Thoracic aorta (tissue), 2 donors: ENCODE measurements at places on chromosomes 2 and 18. TPM values are rescaled to one million over a fixed set of nuclear protein-coding genes. Genes with fewer than 3 reads are reported as not detected.

- H3K27me3 ChIP-seq, result no peaks in the 10 kb centered on the region
- H3K4me1 ChIP-seq, result peaks cover 9% of the 10 kb centered on the region
- H3K27ac ChIP-seq, result no peak overlapping the region
- H3K4me3 ChIP-seq, result no peak overlapping the region
- no peaks in the 10 kb centered on the region for H3K36me3 ChIP-seq
Observed at GRCh38 chr2:69559442-69560146, 83.9 kb downstream of the AAK1 start.

- no peak overlapping the region for H3K4me3 ChIP-seq
- H3K27ac ChIP-seq, result peak overlapping the region; percentile 76
- peaks cover 19% of the 10 kb centered on the region for H3K36me3 ChIP-seq
Observed at GRCh38 chr18:9536354-9537152, 61.2 kb downstream of the RALBP1 start.

- no peaks in the 10 kb centered on the region for H3K27me3 ChIP-seq
- no peaks in the 10 kb centered on the region for H3K36me3 ChIP-seq
- no peak for DNase-seq
- no peak overlapping the region for H3K4me3 ChIP-seq
- H3K27ac ChIP-seq, result no peak overlapping the region
Observed at GRCh38 chr2:213122725-213123124, 28.7 kb downstream of the IKZF2 start.

DNA sequence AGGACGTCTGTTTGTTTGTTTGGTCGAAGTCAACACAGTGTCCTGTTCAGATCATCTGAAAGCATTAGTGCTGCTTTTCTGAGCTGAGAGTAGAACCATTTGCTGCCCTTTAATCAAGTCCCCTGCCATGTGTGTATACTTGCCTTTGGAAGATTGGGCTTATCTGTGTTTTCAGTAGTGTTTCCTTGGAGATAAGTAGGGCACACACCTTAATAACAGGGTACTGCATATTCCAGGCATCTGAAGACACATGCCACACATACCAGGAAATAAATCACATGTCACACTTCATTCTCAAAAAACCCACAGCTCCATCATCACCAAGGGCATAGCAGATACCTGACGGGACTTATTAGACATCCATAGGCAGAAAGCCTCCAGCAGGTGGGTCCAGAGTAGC lies 157.4 kb downstream of the SOX11 start:
- no peak overlapping the region for H3K4me3 ChIP-seq
- no peaks in the 10 kb centered on the region for H3K36me3 ChIP-seq
- no peak for DNase-seq
- no peaks in the 10 kb centered on the region for H3K27me3 ChIP-seq

- H3K27me3 ChIP-seq, result no peaks in the 10 kb centered on the region
- no peak overlapping the region for H3K27ac ChIP-seq
- no peak for DNase-seq
- no peaks in the 10 kb centered on the region for H3K4me1 ChIP-seq
Observed at GRCh38 chr2:98324181-98324580, 22.1 kb upstream of the CNGA3 start.

- no peaks in the 10 kb centered on the region for H3K27me3 ChIP-seq
- H3K4me3 ChIP-seq, result no peak overlapping the region
- no peak overlapping the region for H3K27ac ChIP-seq
- no peaks in the 10 kb centered on the region for H3K36me3 ChIP-seq
- no peaks in the 10 kb centered on the region for H3K4me1 ChIP-seq
Observed at GRCh38 chr18:80210312-80211083, 36.8 kb downstream of the PARD6G start.

DNA sequence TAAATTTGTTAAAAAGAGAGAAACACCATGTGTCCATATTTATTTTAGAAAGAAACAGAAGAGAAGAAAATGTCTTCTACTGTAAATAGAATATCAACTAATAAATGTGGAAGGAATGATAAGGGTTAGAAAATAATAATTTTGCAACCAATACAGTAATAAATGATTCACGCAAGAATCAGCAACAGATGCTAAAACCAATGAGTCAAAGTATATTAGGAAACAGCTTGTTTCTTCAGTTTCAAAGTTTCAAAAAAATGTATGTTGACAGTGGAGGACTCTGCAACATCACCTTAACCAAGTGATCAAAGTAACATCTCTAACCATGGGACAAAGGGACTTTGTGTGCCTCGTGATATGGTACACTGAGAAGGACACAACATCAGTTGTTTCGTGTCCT lies 147.0 kb downstream of the TWIST2 start:
- H3K4me3 ChIP-seq, result no peak overlapping the region
- no peak for DNase-seq
- no peak overlapping the region for H3K27ac ChIP-seq
- no peaks in the 10 kb centered on the region for H3K27me3 ChIP-seq
- peaks cover 3% of the 10 kb centered on the region for H3K4me1 ChIP-seq

DNA sequence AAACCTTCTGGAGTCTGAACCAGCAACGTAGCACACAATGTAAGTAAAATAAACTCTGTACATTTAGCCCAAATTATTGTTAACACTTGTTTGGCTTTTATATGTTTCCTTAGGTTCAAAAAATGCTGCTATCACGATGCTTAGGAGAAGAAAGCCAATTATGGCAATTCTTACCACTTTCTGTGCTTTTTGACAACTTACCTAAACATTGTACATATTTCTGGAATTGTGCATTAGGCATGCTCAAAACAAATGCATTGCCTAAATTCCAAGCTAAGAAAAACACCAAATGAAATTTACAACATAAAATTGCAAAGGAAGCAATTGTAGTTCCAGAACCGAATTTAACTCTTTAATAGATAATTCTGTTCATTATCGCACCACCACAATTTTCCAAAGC lies 585.6 kb upstream of the DSEL start:
- no peaks in the 10 kb centered on the region for H3K27me3 ChIP-seq
- H3K4me3 ChIP-seq, result no peak overlapping the region
- H3K27ac ChIP-seq, result no peak overlapping the region
- H3K4me1 ChIP-seq, result no peaks in the 10 kb centered on the region
- no peaks in the 10 kb centered on the region for H3K36me3 ChIP-seq

DNA sequence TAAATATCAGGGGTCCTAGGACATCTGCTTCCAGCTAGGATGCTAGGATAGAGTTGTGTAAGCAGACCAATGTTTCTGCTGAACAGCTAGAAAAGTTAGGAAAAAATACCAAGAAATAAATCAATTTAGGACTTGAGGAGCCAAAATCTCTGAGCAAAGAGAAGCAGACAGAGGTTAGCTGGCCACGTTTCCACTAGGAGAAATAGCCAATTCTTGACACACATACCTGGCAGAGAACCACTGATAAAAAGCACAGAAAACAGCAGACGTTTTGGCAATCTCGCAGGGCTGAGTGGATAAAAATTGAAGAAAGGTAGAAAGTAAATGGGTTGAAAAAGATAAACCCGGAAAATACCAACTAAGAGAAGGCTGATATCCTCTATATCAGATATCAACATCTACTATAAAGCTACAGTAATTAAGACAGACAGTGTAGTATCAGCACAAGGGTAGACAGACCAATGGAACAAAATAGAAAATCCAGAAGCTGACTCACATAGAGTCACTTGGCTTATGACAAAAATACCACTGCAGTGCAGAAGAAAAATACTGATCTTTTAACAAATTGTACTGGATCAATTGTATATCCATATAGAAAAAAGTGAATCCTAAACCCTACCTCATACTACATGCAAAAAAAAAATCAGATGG lies 306.1 kb upstream of the KLHL29 start:
- no peak overlapping the region for H3K4me3 ChIP-seq
- H3K27me3 ChIP-seq, result no peaks in the 10 kb centered on the region
- H3K36me3 ChIP-seq, result no peaks in the 10 kb centered on the region
- no peak for DNase-seq
- no peak overlapping the region for H3K27ac ChIP-seq

DNA sequence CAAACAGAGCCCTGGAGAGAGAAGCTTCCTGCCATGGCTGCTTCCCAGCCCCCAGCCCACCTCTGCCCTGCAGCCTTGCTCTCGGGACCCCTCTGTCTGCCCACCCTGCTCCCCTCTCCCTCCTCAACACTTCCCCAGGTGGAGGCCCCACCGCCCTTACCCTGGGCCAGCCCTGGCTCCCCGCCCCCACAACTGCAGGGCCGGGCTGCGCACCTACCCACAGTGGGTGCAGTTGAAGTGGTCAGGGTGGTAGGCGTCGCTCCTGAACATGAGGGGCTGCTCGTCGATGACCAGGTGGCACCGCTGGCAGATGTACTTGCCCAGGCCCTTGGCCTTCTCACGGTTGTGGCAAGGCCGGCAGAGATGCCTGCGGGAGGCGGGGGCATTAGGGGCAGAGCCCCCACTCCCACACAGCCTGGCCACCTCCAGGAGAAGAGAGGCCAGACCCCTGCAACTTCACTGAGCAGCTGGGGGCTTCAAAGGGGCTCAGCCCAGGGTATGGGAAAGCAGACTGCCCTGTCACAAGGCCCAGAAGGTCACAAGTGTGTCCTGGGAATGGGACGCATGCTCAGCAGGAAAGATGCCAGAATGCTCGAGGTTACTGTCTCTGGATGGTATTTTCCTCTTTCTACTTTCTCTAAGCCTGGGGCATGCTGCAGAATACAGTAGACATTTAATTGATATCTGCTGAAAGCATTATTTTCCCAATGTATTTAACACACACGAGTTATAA lies 3.1 kb upstream of the GPR17 start:
- H3K4me3 ChIP-seq, result no peak overlapping the region
- H3K27me3 ChIP-seq, result no peaks in the 10 kb centered on the region
- no peak overlapping the region for H3K27ac ChIP-seq
- no peak for DNase-seq
- peaks cover 14% of the 10 kb centered on the region for H3K4me1 ChIP-seq
- peaks cover 31% of the 10 kb centered on the region for H3K36me3 ChIP-seq

GRCh38 chr2:74834792-74835755 lies 1.1 kb downstream of the HK2 start:
- peak overlapping the region; percentile 86 for H3K27ac ChIP-seq
- H3K36me3 ChIP-seq, result no peaks in the 10 kb centered on the region
- H3K27me3 ChIP-seq, result no peaks in the 10 kb centered on the region
- H3K4me3 ChIP-seq, result peak overlapping the region; percentile 99
- no peak for DNase-seq

DNA sequence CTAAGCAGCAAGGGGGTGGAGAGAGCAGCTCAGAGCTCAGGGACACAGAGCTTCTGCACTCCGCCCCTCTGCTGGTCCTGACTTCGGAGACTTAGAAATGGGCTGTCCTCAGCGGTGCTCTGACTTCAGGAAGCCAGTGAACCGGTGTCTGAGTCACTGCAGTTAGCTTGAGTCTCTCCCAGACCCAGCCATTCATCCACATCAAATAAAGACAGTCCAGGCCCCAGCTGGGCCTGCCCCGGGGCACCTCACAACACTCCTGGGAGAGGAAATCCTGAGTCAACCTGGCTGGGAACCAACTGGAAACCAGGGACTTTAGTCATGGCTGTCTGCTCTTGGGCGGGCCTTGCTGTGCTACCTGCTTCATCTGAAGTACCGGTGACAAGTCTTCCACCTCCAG lies 5.4 kb upstream of the ITGB6 start:
- H3K36me3 ChIP-seq, result no peaks in the 10 kb centered on the region
- H3K27me3 ChIP-seq, result no peaks in the 10 kb centered on the region
- H3K4me1 ChIP-seq, result peaks cover 48% of the 10 kb centered on the region
- H3K27ac ChIP-seq, result peak overlapping the region; percentile 49
- DNase-seq, result peak; percentile 60

DNA sequence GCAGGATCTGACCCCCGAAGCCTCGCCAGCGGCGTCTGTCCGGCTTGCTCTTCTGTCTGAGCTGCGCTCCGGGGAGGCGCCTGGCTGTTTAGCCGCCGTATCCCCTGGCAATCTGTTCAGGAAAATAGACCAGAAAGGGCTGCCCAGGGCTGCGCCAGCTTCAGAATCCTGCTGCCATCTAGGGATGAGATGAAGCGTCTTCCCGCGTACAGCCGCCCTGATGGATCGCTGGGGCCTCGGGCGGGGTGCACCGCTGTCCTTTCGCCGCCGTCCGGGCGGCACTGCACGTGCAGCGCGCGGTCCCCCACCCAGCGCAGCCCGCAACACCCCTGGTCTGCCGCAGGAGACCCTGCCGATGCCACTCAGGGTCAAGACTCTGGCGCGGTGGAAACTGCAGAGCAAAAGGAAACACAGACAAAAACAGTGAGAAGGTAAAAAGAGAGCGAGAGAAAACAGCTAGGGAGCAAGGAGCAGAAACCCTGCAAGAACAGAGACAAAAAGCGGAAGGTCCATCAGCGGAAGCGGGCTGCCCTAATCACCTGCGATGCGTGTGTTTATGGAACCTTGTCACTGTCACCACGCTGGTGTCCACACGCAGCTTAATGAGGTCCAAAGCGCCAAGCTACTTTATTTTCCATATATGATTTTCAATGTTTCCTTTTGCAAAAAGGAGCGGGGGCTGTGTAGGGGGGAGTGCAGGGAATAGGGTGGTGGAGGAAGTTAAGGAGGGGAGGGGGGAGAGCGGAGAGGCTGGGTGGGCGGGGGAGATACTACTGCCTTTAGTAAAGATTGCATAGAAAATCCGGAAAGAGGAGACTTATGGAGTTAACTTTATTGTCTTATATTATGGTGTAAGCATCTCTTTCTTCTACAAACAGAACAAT lies 2113.3 kb upstream of the PIK3C3 start:
- peak overlapping the region; percentile 54 for H3K4me3 ChIP-seq
- H3K27ac ChIP-seq, result no peak overlapping the region
- no peak for DNase-seq

- no peak overlapping the region for H3K27ac ChIP-seq
- H3K36me3 ChIP-seq, result no peaks in the 10 kb centered on the region
- DNase-seq, result no peak
- no peaks in the 10 kb centered on the region for H3K4me1 ChIP-seq
Observed at GRCh38 chr18:67232406-67232805, 284.1 kb downstream of the DSEL start.

POTEF gene
- total RNA-seq, result not detected

ARHGAP25 gene
- 10.8 TPM for total RNA-seq

MEIS1 gene
- 58.4 TPM for total RNA-seq

GRHL1 gene
- total RNA-seq, result 9.5 TPM

PKDCC gene
- total RNA-seq, result 225 TPM

KIAA2012 gene
- total RNA-seq, result not detected

GATA6 gene
- total RNA-seq, result 92.8 TPM

MAB21L4 gene
- not detected for total RNA-seq

CFAP53 gene
- not detected for total RNA-seq
